ENCODE measurements at places on chromosomes 13 and 19.
A peak's percentile ranks its signal among the peaks of the same experiment; 100 is the strongest.

DNA sequence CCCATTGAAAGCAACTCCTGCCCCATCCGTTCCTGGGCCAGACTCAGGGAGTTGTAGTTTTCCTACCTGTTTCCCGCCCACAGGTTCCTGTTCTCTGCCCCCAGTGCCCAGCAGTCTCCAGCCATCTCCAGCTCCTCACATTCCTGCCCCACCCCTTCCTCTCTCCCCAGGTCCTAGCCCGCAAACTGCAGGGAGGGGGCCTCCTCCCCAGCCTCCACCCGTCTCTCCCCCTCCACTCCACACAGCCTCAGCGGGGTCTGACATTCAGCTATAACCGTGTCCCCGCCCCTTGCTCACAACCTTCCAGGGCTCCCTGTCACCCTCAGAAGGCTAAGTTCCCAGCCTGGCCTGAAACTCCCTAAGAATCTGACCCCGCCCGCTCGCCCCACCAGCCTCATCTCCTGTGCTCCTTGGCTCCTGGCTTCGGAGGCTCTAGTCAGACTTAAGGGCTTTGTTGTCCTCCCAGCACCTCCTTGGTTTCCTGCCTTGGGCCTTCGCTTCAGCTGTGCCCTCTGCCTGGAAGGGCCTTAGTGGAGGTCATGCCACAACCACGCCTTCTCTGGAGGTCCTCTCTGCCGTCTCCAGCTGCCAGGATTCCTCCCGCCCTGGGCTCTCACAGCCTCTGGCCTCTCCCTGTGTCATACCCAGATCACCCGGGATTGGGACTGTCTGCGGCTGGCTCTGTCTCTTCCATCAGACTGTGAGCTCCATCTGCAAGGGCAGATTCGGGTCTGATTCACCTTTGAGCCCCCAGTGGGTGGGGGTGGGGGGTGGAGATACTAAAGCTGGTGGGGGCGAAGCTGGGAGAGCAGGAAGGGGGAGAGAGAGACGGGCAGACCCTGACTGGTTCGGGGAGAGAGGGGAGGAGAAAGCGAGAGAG lies 5.1 kb upstream of the SPACA6 start:
- no peak for DNase-seq

DNA sequence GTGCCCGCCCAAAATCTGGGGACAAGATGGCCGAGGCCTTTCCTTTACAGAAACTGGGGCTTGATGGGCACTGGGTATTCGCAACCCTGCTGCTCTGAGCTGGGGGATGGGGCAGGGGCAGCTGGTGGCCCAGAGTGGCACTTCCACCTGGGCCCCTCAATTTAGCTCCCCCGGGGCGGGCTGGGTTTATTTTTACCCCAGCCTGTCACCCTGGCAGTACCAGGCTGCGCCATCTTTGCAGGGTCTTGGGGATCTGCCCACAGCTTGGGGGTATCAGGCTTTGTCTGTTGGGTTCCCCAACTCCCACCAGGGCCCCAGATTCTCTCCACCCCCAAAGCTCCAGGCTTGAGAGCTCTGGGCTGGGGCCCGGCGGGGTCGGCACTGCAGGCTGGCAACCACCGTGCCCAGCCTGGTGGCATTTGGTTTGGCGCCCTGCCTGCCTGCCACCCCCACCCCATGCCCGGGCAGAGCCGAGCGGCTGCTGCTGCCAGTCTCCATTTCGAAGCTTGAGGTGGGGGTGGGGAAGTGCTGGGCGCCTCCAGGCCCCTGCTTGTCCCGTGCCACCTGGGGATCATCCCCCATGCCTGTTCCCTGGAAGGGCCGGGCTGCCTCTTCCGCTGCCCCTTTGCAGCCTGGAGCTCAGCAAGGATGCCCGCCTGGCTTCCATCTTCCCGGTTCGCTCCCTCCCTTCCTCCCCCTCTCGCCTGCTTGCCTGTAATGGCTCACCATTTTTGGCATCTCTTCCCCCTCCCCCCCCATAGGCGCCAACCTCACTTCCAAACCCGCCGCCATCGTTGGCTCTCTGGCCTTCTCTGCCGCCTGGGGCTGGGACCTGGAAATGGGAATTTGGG lies 11.4 kb downstream of the NFIX start:
- no peak for DNase-seq

DNA sequence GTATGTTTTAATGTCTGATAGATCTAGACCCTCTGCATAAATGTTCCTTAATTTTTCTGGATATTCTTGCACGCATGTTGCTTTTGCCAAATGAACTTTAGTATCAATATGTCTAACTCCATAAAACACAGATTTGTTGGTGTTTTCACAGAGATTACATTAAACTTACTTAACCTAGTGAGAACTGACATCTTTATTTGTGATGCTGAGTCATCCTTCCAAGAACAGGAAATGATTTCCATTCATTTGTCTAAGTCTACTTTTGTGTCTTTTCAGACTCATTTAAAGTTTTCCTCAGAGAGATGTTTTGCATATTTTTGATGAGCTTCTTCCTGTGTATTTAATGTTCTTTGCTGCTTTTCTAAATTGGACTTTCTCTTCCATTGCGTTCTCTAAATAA lies 184.0 kb downstream of the SLC7A1 start:
- no peak for DNase-seq

DNA sequence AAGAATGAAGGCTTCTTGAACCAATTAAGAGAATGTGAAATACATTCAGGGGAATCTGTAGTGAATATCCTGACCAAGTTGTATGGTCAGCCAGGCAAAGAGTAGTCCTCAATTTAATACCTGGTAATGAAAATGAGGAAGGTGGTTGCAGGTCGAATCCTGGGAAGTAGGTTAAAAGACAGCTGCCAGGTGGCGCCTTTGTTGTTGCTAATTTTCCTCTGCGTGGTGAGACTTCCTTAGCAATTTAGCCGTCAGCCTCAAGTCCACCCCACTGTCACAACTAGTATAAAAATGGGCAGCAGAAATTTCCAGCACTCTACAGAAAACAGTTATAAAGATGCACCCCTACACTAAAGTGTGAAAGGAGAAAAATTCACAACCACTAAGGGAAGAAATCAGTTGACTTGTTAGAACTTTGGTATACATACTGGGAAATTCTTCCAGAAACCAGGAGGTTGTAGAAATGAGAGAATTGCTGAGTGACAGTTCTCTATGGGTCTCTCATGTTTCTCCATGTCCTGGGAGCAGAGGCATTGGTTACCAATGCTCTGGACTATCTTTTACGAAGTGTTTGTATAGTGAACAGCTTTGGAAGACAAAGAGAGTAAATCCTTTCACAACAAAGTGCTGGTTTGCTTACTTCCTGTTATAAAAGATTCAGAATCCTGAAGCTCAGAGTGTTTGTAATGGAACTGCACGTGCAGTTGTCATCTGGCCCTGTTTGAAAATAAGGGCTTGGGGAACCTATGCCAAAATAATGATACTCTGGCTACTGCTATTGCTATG lies 235.9 kb downstream of the NHLRC3 start:
- DNase-seq = peak; percentile 15

DNA sequence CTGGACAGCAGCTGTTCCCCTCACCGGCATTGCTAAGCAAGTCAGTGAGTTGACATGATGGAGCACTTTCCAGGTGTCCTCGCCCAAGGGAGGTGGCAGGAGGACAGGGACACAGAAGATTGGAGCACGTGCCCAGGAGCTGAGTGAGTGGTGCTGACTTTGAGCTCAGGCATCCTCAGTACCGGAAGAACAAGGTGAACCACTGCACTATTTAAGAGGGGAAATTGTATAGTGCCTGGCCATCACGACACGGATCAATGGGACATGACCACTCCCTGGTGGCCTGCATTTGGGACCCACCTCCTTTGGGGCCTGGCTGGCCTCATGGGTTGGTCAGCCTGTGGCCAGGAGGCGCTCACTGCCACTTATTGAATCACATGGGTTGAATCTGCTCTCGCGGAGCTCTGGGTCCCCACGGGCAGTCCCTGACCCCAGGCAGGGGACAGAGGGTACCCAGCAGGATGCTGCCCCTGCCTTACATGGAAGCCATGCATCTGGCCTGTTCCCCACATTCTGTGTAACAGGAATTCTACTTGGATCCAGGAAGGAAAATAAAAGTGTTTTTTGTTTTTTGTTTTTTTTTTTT lies 206.9 kb upstream of the ZNF536 start:
- DNase-seq = no peak

GRCh38 chr19:6161271-6161850 lies 25.9 kb downstream of the ACSBG2 start:
- DNase-seq = peak; percentile 39

DNA sequence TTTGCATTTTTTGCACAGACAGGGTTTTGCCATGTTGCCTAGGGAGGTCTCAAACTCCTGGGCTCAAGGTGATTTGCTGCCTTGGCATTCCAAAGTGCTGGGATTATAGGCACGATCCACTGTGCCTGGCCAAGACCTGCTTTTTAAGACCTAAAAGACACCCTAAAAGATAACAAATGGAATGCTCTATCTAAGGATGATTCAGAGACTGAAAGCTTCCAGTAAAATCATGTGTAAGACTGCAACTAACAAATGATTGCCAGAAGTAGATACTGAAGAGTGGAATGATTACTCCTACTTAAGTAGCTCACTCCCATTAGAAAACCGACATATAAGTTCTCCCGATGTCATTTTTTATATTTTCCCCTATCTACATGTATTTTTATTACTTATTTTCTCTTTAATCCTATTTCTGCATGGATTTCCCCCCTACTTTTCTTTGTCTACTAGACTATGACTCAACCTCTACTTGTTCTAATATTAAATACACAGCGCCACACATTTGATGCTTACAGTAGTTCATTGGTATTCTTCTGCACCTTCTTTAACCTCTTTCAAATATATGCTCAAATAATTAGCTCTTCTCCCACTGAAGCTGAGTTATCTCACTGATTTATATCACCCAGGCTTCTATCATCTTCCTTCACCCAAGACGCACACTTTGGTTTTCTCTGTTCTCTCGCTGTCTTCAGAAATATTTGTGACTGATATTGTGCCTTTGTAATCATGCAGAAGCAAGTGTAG lies 32.2 kb upstream of the KLF12 start:
- no peak for DNase-seq

GRCh38 chr19:4693078-4693350 lies 22.9 kb upstream of the MYDGF start:
- DNase-seq = no peak

GRCh38 chr19:36060430-36060829 lies 5.7 kb downstream of the WDR62 start:
- peak; percentile 8 for DNase-seq

- no peak for DNase-seq
Measured at GRCh38 chr19:1019980-1020867, 699 bp downstream of the TMEM259 start.

- no peak for DNase-seq
Measured at GRCh38 chr13:79987323-79987722, 353.6 kb downstream of the SPRY2 start.

DNA sequence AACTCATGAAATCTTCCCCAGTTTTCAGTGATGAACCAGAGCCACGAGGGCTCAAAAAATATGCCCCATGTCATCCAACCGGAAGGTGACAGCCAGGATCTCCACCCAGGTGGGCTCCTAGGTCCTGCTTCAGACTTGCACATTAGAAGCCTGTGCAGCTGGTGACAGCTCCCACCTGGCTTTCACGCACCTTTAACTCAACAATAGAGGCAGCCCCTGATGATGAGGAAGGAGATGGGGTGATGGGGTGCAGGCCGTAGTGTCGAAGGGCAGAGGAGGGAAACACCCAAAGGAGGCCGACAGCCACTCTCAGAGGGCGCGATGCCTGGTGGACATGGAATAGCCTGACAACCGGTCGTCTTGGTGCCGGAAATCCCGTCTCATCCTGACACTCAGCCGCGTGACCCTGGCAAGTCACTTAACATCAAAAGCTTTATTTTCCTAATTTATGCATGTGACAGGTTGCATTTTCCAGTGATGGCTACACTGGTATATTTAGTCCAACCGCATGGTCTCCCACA lies 118.0 kb downstream of the SOX1 start:
- no peak for DNase-seq

DNA sequence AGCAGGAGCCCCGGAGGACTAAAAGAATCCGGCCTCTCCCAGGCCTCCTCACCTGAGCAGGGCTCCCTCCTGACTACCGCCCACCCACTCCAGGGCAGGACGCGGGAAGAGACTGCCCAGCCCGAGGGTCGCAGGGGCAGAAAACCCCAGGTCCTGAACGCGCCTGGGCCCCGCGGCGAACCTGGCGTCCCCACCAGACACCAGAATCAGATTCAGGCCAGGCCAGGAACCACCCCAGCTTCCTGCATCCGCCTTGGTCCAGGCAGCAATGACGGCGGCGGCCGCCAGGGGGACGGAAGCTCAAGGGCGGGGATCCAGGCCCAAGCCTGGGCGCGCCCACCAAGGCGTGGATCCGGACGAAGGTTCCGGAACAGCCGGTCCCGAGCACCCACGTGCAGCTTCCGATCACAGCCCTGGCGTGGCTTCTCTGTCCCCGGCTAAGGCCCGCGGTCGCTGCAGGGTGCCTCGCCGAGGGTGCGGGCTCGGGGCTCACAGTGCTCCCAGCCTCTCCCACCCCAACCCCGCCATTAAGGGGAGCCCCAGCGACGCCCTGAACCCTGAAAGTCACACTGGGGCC lies 3.6 kb downstream of the LGALS7 start:
- DNase-seq = no peak

DNA sequence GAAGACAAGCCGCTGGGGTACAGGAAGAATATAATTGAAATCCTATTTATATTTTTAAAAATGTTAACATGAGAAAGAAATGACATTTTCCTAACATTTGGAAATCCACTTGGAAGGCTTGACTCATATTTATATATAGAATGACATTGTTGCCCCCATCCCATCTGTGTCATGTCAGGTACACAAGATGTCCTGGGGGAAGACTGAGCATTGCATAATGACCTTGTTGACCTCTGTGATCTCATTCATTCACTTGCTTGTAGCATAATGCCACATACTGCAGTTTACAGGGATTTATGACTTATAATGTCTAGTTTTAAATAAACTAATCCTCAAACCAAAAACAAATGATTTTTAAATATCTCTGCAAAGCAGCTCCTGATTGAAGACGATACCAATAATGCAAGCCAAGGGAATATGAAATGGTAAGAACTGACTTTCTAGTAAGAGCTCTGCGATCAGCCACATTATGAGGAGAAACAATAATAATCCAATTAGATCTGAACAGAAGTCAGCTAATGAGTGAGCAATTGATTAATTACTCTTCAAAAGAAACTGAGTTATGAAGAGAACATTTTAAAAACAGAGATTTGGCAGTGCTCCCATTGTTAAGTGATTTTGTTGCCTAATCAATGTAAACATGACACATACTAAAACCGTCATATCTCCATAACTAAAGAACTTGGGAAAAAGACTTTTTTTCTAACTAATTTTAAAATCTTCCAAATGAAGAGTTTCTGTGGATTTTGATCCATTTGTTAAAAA lies 21.2 kb upstream of the VWA8 start:
- DNase-seq = no peak
